ENCODE measurements at places on chromosomes 7 and 10.
A peak's percentile ranks its signal among the peaks of the same experiment; 100 is the strongest.

DNA sequence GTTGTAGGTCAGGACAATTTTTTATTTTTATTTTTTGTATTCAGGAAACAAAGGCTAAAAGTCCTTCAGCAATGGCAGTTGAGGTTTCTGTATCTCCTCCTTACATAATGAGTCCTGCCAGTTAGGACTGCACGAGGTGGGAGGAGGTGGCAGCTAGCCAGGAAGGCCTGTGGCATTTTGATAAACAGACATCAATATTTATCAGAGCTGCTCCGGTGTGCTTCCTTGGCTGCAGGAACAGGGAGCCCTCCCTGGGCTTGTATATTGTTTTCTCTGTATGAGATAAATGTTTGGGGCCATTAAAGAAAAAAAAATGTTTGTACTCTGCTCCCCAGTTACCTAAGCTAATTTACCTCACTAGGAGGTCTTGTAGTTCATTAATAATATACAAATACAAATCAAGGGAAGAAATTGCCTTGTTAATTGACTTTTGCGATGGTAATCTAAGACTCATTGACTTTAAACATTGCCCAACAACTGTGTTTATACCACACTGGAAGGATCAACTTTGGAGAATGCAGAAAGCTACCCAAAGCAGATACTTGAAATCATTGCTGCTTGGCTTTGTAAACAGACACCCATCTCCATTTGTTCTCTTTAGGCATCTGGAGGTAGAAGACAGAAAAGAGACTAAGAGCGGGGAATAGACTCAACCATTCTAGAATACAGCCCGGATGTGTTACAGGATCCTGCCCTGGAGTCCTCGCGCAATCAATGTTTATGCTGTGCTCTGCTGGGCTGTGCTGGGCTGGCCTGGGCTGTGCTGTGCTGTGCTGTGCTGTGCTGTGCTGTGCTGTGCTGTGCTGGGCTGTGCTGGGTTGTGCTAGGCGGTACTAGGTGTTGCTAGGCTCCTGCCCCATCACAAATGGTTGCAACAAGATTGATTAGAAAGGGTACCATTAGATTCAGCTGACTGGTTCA is 36.5 kb upstream of the PDZD8 start:
- no peak overlapping the region for H3K27ac ChIP-seq
- peaks cover 17% of the 10 kb centered on the region for H3K4me1 ChIP-seq
- no peaks in the 10 kb centered on the region for H3K36me3 ChIP-seq
- no peak overlapping the region for H3K4me3 ChIP-seq
- peaks cover 2% of the 10 kb centered on the region for H3K27me3 ChIP-seq

DNA sequence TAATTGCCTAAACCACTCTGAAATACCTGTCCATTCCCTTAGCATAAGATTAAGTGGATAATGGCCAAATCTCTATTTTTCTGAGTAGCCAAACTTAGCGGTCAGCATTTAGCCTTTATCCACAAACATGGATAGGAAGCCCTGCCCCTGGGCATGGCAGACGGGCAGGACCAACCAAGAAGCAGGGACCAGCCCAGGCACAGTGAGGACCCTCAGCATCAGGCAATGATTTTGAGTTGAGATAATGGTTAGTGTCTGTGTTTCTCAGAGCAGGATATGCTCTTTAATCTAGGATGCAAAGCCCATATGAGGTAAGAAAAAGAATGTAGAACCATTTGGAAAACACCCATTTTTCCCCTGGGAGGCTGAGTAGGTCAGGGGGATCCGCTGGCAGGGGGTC is 131.7 kb downstream of the DPP6 start:
- H3K27me3 ChIP-seq = peaks cover 3% of the 10 kb centered on the region
- H3K4me3 ChIP-seq = no peak overlapping the region
- H3K27ac ChIP-seq = no peak overlapping the region
- no peaks in the 10 kb centered on the region for H3K36me3 ChIP-seq

DNA sequence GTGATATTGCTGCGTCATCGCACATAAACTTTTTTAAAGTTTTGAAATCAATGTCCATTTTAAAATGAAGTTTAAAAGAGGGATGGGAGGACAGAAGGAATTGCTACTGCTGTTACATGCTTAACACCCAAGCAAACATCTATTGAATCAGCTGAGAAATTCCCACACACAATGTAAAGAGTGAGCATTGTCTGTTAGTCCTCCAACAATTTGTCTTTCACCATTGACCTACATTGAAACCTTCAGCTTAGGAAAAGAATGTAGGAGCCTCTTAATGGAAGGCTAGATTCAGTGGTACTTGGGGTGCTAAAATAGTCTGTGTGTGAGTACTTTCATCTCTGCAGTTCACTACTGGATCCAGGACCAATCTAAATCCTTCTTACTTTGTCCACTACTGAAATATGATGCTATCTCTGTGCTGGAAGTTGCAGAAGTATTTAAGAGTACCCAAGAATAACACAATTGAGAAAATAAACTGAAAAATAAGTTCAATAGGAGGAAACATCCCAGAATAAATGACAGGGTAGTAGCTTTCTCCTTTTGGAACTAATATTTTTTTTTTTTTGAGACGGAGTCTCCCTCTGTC is 23.8 kb upstream of the FBXW4 start:
- H3K4me1 ChIP-seq = peaks cover 7% of the 10 kb centered on the region
- H3K36me3 ChIP-seq = no peaks in the 10 kb centered on the region

- no peak overlapping the region for H3K4me3 ChIP-seq
- no peaks in the 10 kb centered on the region for H3K36me3 ChIP-seq
- H3K4me1 ChIP-seq = peaks cover 9% of the 10 kb centered on the region
- H3K27ac ChIP-seq = no peak overlapping the region
- peaks cover 2% of the 10 kb centered on the region for H3K27me3 ChIP-seq
These were observed 44.4 kb upstream of the USP6NL start for GRCh38 chr10:11655836-11656235.

- no peak for DNase-seq
- H3K27me3 ChIP-seq = peaks cover 6% of the 10 kb centered on the region
- peak overlapping the region; percentile 10 for H3K27ac ChIP-seq
- H3K36me3 ChIP-seq = peaks cover 19% of the 10 kb centered on the region
- peak overlapping the region; percentile 9 for H3K4me3 ChIP-seq
- peaks cover 17% of the 10 kb centered on the region for H3K4me1 ChIP-seq
These were observed 122.5 kb downstream of the KIAA1217 start for GRCh38 chr10:24331457-24331856.

DNA sequence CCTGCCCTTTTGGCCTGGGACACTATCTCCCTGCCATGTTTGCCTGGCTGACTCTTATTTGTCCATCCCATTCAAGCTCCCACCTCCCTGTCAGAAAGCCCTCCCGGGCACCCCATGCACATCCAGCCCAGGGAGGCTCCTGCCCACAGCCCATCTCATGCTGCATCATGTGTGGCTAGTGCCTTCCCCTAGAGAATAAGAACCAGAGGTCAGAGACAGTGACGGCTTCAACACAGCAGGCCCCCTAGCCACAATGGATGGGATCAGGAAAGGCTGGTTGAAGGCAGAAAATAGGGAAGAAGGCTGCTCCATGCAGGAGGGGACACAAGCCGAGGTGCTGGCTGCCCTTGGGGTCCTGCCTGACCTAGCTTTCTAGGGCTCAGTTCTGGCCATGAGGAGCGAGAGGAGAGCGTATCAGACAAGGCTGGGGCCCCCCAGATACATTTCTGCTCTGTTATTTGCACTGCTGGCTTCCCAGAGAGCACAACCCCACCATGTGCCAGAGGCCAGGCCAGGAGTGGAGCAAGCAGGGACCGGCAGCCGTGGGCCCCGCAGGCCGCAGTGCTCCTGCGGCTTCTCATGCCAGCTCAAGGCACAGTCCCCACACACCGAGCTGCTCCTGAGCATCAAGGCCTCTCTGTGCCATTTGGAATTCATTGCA is 161.1 kb upstream of the ZMIZ1 start:
- no peaks in the 10 kb centered on the region for H3K4me1 ChIP-seq
- no peaks in the 10 kb centered on the region for H3K36me3 ChIP-seq
- H3K27me3 ChIP-seq = peaks cover 29% of the 10 kb centered on the region
- DNase-seq = no peak
- no peak overlapping the region for H3K4me3 ChIP-seq

- no peak for DNase-seq
- no peak overlapping the region for H3K27ac ChIP-seq
- H3K4me3 ChIP-seq = no peak overlapping the region
- no peaks in the 10 kb centered on the region for H3K27me3 ChIP-seq
These were observed 321.8 kb downstream of the DPP6 start for GRCh38 chr7:154373956-154374355.
